ENCODE measurements at places on chromosomes 6 and 20. TPM values are rescaled to one million over a fixed set of nuclear protein-coding genes. Genes with fewer than 3 reads are reported as not detected.

DNA sequence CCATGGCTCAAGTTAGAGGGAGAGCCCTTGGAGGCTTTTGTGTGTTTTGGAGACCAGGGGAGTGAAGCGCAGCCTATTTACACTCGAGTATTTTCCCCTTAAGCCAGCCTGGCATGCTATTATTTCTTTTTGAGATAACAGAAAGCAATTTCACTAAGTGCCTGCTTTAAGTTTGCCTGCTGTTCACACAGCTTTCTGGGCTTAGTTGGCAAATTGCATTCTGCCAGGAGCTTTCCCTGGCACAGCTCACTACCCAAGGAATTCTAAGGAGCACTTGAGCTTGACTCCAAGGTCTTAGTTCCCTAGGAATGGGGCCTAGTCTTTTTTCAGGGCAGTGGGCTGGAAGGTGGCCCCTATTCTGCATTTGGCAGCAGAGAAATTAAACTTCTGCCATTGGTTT lies 19.0 kb upstream of the ASXL1 start:
- no peak for DNase-seq

DNA sequence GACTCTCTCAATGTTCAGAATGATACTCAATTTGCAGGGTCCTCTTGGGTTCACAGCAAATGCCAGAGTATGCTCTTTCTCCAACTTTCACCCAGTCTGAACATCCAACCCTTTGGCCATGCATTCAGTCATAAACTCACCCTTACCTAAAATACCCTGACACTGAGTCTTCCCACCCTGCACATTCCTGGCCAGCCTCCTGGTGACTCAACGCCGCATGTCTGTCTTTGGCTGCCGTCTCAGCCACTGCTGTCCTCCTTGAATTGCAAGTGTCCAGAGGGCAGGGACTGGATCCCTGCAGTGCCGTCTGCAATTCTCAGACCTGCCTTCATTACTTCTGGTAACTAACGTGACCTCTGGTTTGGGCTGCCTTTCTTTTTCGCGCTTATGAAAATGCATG lies 593.4 kb downstream of the QKI start:
- no peak for DNase-seq

Gene GNRH2
- not detected for total RNA-seq

Gene NUP43
- 35.6 TPM for total RNA-seq

Gene FKBP1C
- total RNA-seq, result 0.14 TPM

Gene HSPA1L
- 1.0 TPM for total RNA-seq

DNA sequence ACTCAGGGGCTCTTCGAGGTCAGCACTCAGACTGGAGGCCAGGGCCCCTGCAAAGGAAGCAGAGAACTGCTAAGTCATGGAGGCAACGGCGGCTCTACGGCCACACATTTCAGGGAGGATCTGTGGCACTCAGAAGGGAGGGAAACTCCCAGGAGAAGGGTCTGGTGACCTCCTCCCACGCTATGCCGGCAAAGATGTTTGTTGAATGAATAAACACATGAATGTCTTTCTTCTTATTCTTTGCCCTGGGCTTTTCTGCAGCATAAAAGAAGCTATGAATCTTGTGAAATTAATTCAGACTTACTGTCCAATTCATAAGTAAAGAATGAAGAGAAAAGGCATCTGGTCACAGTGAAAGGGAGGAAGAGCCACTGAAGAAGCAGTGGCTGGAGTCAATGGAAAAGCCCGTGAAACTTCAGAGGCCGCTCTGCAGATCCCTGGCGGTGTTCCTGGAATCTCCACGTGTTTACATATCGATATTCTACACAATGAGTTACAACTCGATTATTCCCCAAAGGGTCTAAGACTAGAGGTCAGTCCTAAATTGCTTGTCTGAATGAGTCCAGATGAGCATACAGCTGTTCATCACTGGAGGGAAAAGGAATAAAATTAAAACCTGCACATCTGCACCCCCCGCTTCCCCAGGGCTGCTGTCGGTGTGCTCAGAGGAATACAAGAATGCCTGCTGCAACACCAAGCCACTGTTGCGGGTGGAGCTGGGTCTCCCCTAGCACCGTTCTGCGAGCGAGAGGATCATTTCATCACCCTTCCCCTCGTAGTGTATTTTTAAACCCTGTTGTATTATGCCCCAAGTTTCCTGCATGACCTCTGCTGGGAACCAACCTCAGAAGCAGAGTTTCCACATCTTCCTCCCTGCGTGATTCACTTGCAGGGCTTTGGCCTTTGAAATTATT lies 25.6 kb downstream of the INSM1 start:
- no peak for DNase-seq

DNA sequence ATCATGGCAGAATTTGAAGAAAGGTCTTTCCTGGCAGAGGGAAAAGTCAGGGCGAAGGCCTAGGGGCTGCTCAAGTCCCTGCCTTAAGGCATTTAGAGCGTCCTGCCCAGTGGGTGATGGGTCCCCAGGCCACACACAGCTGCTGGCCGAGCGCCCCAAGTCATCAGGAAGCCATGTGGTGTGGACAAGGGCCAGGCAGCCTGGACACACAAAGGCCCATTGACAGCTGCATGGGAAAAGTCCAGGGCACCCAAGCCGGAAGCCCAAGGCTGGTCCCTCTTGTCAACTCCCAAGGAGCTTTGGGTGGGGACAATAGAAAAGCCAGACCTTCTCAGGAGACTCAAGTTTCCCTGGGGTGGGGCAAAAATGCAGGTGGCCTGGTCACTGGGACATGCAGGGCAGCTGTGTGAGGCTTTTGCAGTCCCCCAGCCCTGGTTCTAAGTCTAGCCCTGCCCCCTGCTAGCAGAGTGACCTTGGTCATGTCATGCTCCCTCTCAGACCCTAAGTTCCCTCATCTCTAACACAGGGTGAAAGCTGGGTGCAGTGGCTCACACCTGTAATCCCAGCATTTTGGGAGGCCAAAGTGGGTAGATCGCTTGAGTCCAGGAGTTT lies 44.3 kb upstream of the PTGIS start:
- DNase-seq, result no peak

Gene MOG
- not detected for total RNA-seq

Measured in H4 (cell line).